Caco-2 (cell line): ENCODE measurements at places on chromosomes 5 and 9.

DNA sequence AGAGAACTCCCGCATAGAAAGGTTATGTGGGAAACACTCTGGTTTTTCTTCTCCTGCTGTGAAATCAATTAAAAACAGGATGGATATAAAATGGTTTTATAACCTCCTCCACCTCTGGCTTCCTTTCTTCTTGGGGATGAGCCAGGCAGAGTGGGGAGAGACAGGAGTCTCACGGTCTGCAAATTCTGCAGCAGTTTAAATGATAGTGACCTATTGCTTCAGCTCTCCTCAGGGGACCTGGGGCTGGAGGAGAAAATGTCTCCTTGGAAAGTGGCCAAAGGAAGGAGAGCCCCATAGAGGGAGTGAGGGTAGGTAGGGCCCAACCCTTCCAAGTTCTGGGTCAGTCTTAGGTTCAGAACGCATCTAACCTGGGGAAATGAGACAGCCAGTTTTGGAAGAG is 118.8 kb downstream of the MTX3 start:
- DNase-seq: no peak

- no peak for DNase-seq
These were observed 12.6 kb downstream of the ZNF462 start for GRCh38 chr9:106875529-106875928.

GRCh38 chr5:125409234-125409860 is 662.9 kb upstream of the ZNF608 start:
- no peak for DNase-seq

DNA sequence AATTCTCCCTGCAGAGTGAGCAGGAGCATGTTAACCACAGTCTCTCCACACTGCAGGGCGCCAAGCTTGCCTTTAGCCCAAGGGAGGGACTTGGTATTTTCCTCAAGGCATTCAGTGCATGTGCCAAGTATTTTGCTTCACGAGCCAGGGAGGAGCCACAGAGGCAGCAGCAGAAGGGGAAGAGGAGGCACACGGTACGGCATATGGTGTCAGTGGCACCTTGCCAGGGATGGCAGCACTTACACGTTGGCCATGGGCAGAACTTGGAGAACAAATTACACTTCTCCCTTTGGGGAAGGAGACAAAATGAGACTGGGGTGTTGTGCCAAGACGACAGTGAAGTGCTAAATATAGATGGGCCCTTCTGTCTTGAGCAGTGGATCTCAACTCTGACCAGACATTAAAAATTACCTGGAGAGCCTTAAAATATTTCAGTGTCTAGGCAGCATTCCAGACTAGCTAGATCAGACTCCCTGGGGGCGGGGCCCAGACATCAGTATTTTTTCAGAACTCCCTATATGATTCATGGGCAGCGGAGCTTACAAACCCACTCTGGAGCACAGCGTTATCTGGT is 155.8 kb downstream of the DRD1 start:
- DNase-seq: peak; percentile 57

GRCh38 chr5:6396836-6397535 is 18.6 kb upstream of the MED10 start:
- DNase-seq: no peak

- DNase-seq: no peak
These were observed 1.2 kb downstream of the SRFBP1 start for GRCh38 chr5:121962958-121963357.

DNA sequence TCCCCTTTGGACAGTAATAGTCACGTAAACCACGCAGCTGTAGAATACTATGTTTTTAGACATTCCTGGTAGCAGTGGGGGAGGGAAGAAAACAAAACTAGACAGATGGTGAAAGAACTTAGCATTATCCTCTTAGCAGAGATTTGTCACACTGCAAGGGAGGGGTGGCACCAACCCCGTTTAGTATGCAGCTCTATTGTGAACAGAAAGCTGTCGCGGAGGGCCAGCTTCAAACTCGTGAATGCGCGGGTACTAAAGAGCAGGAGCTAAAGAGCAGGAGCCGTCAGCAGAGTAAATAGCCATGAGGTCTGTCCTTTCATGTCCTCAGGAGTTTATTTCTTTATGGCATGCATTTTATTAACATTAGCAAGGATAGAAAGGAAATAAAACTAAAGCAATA is 141.9 kb upstream of the SLC12A2 start:
- no peak for DNase-seq
